ENCODE measurements at places on chromosomes 5 and 9. TPM values are rescaled to one million over a fixed set of nuclear protein-coding genes. Genes with fewer than 3 reads are reported as not detected.

DNA sequence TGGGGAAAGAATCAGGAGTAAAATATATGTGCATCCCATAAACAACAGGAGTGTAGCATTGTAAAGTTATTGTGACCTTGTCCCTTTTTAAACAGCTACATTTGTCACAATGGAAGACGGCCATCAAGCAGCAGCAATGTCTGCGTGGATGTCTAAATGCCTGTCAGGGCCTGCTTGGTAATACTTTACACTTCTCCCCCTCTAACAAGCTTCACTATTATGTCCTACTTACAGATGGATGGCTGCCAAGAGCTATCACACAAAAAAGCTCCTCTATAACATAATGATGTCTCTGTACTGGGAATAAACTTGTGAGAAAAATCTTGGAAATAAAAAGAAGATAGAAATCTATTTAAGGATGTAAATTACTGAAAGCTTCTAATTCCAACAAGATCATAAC lies 213.0 kb downstream of the FBXL17 start:
- ATAC-seq = no peak

The RANBP3L gene
- total RNA-seq = not detected

GRCh38 chr9:30075451-30076199 lies 2308.8 kb upstream of the ACO1 start:
- peak; percentile 91 for ATAC-seq

GRCh38 chr9:13899924-13900323 lies 414.0 kb downstream of the NFIB start:
- ATAC-seq = no peak

DNA sequence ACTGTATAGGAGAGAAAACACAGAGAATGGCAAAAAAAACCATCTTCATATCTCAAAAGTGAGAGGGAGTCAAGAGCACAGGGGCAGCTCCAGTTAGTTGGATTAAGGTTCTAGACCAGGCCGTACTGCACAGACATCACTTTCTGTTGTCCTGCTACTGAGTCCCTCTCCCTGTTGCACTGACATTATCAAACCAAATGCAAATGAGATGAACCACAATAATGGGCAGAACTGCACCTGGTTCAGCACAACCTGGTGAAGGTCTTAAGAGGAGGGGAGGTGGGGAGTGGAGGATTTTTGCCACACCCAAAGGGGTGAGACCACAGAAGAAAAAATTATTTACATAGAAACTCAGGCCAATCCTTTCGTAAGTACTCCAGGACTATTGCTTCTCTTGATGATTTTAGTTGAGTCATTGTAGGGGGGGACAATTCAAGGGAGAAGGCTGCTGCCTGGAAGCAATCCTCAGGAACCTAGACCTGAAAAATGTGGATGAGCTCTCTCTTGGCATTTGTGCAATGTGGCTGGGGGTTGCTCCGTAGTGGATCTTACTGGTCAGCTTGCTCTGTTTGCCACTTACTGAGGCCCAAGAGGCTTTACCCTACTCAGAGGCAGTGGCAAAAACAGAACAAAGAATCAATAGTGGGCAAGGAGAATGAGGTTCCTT lies 94.5 kb upstream of the PPP1R2B start:
- no peak for ATAC-seq

DNA sequence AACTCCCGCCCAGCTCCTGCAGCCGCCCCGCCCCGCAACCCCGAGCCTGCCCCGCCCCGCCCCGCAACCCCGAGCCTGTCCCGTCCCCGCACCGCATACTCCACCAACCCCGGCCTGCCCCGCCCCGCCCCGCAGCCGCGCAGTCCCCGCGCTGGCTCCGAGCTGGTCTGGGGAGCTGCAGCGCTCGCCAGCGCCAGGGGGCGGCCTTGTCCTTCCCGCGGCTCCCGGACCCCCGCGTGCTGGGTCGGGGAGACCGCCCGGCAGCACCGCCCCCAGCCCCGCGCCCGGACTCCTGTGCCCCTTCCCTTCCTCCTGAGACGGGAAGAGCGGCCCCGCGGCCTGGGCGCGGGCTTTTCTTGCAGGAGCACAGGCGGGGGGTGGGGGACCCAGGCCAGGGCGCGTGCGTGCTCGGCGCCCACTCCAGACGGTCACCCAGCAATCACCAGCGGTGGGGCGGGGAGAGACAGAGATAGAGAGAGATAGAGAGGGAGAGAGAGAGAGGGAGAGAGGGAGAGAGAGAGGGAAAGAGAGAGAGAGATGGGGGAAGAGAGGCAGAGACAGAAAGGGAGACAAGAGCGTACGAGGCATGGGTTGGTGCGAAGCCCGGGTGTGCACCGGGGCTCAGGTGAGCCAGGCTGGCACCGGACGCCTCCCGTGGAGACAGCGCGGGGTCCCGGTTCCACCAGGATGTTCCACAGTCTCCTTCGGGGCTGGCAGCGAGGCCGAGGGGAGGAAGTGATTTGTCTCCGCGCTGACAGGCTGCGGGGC lies 14.7 kb upstream of the TMEM250 start:
- ATAC-seq = peak; percentile 43

DNA sequence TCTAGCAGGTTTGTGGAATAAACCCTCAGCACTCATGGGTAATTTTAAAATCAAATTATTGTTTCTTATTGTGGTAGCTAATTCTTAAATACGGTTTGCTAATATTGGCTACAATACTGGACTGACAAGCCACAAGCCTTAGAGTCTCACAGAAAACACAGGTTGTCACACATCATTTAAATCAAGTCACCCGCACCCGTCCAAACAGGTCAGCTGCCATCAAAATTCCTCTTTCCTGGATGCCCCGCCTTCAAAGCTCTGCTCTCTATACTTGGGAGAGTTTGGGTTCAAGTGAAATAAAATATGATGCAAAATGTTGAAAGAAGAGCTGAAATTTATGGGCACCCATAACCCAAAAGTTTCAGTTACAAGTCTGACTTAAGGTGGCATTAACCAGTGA lies 12.3 kb upstream of the SUSD1 start:
- no peak for ATAC-seq

- no peak for ATAC-seq
These were observed 79.8 kb upstream of the SPATA31D4 start for GRCh38 chr9:81848472-81848871.

The C5orf15 gene
- total RNA-seq = 17.9 TPM

DNA sequence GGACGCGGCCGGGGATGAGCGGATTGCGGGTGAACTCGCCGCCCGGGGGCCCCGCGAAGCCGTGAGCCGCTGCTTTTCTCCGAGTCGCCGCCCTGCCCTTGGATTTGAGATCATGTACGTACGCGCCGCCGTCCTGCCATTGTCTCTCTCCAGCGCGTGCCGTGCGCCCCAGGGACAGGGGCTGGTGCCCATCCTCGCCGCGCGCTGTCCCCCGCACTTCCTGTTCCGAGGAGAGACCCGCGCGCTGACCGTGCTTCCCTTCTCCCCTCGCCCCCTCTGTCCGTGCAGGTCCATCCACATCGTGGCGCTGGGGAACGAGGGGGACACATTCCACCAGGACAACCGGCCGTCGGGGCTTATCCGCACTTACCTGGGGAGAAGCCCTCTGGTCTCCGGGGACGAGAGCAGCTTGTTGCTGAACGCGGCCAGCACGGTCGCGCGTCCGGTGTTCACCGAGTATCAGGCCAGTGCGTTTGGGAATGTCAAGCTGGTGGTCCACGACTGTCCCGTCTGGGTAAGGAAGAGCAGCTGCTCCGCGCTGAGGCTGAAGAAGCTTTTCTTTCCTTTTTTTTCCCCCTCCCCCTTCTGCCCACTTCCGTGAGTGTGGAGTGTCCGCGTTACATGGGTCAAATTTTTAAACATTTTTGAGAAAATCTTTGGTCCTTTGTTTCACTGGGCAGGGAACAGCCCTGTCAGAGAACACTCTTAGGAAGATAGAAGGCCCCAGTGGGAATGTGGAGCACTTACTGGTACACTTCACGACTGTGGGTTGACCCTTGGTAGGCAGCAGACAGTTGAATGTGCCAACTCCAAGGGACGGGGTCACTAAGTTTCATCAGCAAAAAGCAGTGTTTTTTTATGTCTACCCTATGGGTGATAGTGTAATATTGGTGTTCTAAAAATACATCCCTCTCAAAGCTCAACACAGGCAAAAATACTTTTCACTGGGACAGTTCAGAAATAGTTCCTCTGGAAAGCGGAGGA lies 727 bp downstream of the RHOBTB3 start:
- peak; percentile 60 for ATAC-seq

DNA sequence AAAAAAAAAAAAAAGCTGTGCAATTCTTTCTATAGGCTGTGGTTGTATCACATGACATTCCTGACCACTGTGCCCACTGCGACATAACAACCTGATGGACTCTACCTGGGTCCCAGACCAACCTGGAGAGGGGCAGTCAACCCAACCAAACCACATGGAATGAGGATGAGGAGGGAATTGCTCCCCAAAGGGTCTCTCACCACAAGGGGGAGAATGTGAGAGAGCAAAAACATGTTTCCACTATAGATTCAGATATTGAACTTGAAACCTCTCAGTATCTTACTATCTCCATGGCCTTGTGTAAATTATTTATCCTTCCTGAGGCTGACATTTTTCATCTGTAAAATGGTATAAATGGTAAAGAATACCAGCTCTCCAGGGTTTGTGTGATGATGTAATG lies 66.9 kb upstream of the SV2C start:
- no peak for ATAC-seq

- no peak for ATAC-seq
These were observed 21.3 kb downstream of the TRMO start for GRCh38 chr9:97900738-97901565.

DNA sequence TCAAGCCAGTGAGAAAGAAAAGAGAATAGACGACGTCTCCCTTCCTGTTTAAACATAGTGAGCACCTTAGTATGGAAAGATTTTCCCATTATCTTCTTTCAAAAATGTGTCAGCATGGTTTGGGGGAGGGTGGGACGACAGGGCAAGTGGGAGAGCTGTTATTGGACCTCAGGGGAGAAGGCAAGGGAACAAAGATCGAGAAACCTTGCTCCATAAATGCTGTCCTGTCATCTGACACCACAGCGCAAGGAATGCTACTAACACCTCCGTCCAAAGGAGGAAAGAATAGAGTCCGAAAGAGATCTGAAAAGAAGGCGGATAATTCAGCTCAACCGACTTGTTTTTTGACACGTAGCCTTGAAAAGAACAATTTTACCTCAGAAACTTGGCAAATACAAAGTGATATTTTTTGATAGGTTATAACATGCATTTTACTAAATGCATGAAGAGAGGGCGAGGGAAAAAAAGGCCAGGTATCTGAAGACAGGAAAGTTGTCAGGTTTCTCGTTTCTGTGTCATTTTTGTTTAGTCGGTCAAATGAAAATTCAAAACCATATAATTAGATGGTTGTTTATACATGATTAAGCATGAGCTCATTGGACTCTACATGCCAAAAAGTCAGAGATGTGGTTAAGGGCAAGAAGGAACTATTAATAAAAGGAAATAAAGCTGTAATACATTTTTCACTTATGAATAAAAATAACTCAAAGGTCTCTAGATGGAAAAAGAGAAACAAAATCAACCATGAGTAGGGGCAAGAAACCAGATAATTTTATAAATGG lies 155.7 kb downstream of the GLIS3 start:
- ATAC-seq = no peak

The C6 gene
- not detected for total RNA-seq
